ENCODE measurements at places on chromosomes 5 and 9. TPM values are rescaled to one million over a fixed set of nuclear protein-coding genes. Genes with fewer than 3 reads are reported as not detected.

- peaks cover 4% of the 10 kb centered on the region for H3K4me1 ChIP-seq
- H3K27ac ChIP-seq = no peak overlapping the region
- H3K4me3 ChIP-seq = no peak overlapping the region
- no peak for DNase-seq
- H3K36me3 ChIP-seq = no peaks in the 10 kb centered on the region
Observed at GRCh38 chr5:42066131-42066530, 141.1 kb downstream of the FBXO4 start.

DNA sequence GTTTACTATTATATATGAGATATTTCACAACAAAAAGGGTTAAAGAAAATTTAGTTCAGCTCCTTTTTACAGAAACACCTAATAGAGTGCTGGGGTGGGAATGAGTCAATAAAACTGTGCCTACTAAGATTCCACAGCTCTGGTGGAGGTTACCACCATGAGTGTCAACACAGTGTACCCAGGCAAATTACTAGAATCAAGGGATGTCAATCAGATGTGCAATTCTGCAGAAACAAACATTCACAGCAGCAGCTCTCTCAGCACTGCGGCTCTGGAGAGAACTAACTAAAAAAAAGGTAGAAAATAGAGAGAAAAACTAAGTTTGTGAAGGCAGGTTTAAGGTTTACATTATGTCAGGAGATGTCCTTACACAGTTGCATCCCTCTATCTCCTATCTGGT is 1313.0 kb downstream of the MAT2B start:
- no peak for DNase-seq
- H3K4me3 ChIP-seq = no peak overlapping the region
- H3K27me3 ChIP-seq = no peaks in the 10 kb centered on the region
- no peaks in the 10 kb centered on the region for H3K4me1 ChIP-seq

DNA sequence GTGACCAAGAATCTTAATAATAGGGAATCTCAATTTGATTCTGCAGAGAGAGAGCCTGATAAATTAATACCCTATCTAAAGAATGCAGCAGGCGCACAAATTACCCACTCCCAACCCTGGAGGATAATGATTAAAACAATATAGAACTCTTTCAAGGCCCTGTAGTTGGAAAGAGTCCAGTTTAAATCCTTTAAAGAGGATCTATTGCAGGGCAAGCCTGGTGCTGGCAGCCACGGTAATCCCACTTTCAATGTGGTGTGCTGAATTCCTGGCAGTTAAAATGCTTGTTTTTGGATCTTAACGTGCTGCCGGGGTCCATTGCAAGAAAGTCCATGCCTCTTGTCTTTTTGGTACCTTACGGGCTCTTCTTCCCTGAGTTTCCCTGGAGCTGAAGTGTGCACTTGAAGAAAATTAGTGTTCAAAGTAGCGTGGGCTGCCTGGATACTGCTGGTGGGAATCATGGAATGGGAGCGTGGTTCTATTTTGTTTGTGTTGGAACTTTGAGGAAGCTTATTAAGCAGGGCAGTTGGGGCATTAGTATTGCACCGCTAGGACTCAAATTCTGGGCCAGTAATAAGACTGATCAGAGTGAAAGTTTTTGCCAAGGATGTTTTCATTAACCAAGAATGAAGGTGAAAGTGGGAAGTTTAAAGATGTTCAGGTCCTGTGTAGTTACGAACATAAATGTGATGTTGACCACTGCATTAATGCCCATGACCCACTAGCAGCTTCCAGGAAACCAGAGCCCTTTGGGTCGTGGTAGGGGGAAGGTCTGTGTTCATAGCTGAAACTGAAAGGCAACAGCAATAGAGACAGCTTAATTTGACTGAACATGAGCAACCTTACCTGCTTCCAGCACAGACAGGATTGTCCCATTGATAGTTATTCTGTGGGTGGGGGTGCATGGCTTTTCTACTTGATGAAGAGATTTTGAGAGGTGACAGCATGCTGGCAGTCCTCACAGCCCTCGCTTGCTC is 20.8 kb downstream of the MARCHF6 start:
- no peak overlapping the region for H3K4me3 ChIP-seq
- H3K4me1 ChIP-seq = no peaks in the 10 kb centered on the region
- peaks cover 13% of the 10 kb centered on the region for H3K36me3 ChIP-seq
- H3K27me3 ChIP-seq = no peaks in the 10 kb centered on the region
- H3K27ac ChIP-seq = no peak overlapping the region

GRCh38 chr5:173232499-173233346 is 2.3 kb downstream of the NKX2-5 start:
- H3K27me3 ChIP-seq = peaks cover 16% of the 10 kb centered on the region
- no peak overlapping the region for H3K27ac ChIP-seq
- DNase-seq = no peak
- H3K36me3 ChIP-seq = no peaks in the 10 kb centered on the region
- no peak overlapping the region for H3K4me3 ChIP-seq

DNA sequence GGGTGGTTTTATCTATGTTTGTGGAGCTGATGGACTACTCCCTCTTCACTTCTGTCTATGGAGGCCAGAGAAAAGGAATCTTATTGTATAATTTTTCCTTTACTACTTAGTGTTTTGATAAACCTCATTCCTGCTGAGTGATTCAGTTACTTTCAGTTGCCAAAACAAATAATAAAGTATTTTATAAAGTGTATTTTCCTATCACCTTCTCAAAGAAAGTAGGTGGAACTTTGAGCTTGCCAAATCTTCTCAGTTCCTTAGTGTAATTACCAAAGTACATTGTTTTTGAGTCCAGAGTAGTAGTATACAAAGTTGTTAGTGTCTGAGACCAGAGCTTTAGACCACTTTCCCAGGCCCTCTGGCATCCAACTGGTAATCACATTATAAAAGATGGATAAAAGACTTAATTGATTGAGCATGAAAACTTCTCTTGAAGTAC is 13.5 kb downstream of the RABGAP1 start:
- H3K27ac ChIP-seq = peak overlapping the region; percentile 37
- no peak overlapping the region for H3K4me3 ChIP-seq
- H3K4me1 ChIP-seq = peaks cover 14% of the 10 kb centered on the region
- no peaks in the 10 kb centered on the region for H3K27me3 ChIP-seq

KIF24 gene
- 5.0 TPM for total RNA-seq

ARID3C gene
- total RNA-seq = not detected

LCN15 gene
- not detected for total RNA-seq

HINT1 gene
- total RNA-seq = 243 TPM

STKLD1 gene
- 4.1 TPM for total RNA-seq

PKD2L2 gene
- not detected for total RNA-seq
